ENCODE measurements at places on chromosomes 6 and 20.

DNA sequence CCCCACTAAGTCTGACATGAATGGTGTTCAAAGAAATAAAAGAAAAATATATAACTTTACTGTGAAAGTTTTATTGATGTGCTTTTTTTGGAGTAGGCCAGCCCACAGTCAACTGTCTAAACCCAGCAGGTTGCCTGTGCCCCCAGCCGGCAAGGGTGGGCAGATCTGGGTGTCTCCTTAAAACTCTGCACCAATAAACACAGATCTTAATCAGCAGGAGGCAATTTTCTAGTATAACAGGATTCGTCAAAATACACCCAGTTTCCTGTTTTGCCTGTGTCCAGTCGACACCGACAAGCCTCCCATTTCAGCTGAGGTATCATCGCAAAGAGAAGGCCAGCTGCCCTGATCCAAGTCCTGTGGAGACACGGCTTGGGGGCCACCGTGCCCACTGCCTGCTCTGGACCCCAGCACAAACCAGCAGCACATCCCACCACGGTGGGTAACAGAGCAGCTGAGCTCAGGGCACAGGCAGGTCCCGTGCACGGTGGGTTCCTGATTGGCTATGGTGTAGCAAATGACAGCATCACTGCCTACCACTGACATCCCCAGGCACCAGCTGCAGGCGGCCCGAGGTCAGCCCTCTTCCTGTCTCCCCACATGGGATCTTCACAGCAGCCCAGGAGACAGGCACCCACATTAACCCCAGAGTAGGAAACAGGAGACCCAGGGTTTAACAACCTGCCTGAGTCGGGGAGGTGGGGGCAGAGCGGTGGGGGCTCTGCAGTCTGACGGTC is 15.7 kb downstream of the BMP7 start:
- no peak for DNase-seq

- DNase-seq: no peak
These were observed 46.4 kb upstream of the COL21A1 start for GRCh38 chr6:56293781-56294180.

DNA sequence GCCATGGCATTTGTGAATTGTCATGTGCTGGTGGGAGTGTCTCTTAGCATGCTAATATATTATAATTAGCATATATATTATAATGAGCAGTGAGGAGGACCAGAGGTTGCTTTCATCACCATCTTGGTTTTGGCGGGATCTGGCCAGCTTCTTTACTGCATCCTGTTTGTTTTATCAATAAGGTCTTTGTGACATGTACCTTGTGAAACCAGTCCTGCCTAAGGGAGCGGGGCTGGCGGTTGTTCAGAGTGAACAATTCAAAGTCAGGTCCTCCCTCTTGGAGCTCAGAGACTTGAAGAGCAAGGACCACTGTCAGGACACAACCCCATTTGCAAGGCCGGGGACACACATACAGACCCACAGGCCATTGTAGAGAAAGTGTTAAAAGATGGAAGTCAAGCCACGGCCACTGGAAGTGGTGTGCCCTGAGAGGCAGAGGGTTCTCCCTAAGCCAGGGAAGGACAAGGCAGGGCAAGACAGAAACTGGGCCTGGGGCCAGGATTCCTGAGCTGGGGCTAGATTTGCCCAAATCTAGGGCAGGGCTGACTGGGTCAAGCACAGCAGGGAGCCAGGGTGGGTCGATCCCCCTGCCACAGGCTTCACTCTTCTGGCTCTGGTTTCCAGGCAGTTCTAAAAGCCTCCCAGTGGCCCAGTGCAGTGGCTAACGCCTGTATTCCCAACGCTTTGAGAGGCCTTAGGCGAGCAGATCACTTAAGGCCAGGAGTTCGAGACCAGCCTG is 14.2 kb downstream of the SLC52A3 start:
- DNase-seq: no peak

GRCh38 chr20:50247196-50248094 is 56.8 kb downstream of the CEBPB start:
- DNase-seq: no peak

DNA sequence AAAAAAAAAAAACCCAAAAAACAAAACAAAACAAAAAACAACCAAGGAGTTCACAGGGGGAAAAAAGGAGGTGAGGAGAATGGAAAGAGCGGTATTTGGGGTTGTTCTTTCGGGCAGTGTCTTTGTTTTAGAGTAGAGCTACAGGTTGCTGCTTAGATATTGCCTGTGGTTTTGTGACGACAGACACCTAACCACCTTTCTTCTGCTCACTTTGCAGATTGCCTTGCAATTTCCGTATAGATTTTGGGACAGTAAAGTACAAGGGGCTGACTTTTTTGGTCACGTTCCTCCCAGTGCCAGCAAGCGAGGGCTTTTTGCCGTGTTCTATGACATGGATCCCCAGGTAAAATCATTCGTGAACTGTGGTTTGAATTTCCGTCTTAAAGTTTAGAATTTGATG is 50.9 kb downstream of the DEK start:
- DNase-seq: no peak

- DNase-seq: no peak
These were observed 139.9 kb downstream of the CDH4 start for GRCh38 chr20:61391812-61392520.

GRCh38 chr6:88709819-88710246 is 253.6 kb downstream of the RNGTT start:
- no peak for DNase-seq

DNA sequence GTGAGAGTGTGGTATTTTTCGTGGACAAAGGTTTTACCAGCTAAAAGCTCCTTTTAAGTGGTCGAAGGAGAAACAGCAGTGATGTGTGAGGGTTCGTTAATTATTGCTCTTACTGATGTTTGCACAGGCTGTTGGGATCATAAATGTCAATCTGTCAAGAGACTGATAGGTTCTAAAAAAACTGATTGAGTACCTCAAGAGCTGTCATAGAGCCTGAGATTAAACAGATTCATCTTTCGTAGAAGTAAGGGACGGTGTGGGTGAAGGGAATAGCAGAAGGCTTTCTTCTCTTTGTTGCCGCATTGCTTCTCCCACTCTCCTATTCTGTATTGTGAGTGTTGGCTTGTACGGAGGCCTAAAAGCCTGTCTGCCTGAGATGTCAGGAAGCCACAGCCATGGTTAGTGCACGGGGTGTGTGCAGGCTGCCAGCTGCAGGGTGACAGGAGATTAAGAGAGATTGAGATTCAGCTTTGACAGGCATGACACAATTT is 291.0 kb downstream of the ZFAND3 start:
- peak; percentile 5 for DNase-seq

- DNase-seq: no peak
These were observed 159.0 kb upstream of the RIPOR2 start for GRCh38 chr6:25094726-25095125.

DNA sequence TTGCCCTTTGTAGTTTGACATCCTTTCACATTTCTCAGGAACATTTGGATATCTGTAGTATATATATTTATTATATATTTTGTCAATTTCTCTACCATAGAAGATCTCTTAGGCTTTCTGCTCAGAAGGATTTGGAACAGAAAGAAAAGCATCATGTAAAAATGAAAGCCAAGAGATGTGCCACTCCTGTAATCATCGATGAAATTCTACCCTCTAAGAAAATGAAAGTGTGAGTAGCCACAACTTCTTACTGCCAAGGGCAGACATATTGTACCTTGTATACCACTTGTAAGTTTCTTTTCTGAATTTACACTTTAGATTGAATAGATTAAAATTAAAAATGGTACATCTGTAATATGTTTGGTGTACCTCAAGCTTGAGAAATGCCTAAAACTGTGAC is 31.2 kb downstream of the TPX2 start:
- no peak for DNase-seq

GRCh38 chr6:106729841-106730240 is 100.5 kb downstream of the QRSL1 start:
- DNase-seq: no peak

- no peak for DNase-seq
These were observed 1131.8 kb downstream of the GRIK2 start for GRCh38 chr6:102525336-102525735.

- no peak for DNase-seq
These were observed 13.7 kb upstream of the HINT3 start for GRCh38 chr6:125942672-125943527.

- no peak for DNase-seq
These were observed 41.3 kb downstream of the FRK start for GRCh38 chr6:116019428-116019827.

DNA sequence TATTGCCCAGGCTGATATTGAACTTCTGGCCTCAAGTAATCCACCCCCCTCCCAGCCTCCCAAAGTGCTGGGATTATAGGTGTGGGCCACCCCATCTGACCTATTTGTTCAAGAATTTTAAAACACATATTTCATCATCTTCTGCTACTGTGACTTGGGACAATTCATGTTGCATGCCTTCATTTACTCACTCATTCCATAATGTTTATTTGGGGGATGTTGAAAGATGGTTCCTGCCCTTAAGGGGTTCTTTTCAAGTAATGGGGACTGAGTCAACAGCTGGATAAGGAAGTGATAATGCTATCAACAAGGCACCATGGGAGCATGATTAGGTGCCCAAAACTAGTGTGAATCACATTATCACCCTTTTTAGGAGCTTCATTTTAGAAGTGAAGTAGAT is 62.0 kb downstream of the CRYBG1 start:
- no peak for DNase-seq

DNA sequence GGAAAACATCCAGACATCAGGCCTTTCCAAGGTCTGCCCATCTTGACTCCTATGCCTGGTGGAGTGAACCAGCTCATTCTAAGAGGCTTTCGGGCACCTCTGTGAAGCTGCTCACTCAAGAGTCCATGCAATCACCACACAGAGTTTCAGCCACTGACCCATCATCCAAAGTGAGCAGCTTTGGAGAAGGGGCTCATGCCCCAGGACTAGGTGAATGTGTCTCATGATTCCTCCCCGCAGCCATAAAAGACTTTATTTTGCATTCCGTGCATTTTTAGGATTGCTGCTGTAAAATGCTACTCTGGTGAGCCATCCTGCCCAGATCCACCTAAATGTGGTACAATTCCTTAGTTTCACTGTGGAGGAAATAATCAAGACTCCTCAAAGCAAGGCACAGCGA is 44.5 kb upstream of the EZR start:
- no peak for DNase-seq

- no peak for DNase-seq
These were observed 34.0 kb downstream of the SLX4IP start for GRCh38 chr20:10469056-10469455.

- DNase-seq: no peak
These were observed 7.0 kb downstream of the PPIL1 start for GRCh38 chr6:36867471-36868224.

GRCh38 chr6:100514660-100515059 is 49.9 kb upstream of the SIM1 start:
- DNase-seq: no peak

DNA sequence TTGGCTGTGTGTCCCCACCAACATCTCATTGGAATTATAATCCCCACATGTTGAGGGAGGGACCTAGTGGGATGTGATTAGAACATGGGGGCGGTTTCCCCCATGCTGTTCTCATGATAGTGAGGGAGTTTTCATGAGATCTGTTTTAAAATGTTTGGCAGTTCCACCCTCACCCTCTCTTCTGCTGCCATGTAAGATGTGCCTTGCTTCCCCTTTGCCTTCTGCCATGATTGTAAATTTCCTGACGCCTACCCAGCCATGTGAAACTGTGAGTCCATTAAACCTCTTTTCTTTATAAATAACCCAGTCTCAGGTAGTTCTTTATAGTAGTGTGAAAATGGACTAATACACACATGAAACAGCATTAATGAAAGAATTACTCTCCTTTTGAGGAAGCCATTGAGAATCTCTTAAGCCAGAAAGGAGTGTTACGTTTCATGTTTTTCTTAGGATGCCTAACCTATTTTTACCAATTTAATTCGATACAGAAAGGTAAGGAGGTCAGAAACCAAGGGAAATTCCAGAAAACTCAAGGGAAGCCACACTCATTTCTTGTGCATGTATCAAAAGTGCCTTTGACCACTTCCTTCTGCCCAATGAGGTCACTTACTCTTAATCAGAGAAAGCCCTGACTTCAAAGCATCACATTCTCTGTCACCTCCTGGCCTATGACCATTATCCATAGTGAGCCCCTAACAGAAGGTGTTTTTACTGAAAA is 24.7 kb upstream of the HINT3 start:
- no peak for DNase-seq

DNA sequence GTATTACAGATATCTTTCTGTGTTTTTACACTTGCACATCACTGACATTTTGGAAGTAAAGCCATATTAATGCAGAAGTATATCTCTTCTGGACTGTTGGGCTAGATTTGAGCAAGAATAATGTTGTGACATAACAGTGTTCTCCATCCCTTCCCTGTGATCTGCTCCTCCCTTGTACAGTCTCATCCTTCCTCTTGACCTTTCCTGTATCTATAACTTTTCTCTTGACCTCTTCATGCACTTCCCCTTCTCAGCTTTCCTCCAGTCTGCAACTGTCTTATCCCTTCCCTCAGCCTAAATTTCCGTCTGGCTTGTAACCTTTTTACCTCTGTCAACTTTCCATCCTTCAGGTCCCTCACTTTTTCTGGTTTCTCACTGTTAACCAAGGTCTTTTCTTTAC is 29.8 kb downstream of the NCOA3 start:
- no peak for DNase-seq

GRCh38 chr6:168828035-168828434 is 387.1 kb downstream of the SMOC2 start:
- DNase-seq: no peak

DNA sequence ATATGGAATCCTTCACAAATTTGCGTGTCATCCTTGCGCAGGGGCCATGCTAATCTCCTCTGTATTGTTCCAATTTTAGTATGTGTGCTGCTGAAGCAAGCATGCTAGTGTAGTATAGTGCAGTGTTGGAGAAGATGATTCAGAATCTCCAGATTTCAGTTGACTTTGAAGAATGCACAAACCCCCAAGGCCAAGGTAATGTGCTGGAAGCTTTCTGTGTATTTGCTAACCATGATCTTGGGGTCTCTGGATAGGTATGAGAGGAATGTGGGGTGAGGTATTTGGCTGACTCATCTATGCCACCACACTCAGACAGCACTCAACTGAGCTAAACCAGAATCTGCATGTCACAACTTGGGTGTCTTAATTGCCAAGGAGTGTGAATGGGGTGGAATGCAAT is 42.6 kb upstream of the DEK start:
- DNase-seq: no peak

DNA sequence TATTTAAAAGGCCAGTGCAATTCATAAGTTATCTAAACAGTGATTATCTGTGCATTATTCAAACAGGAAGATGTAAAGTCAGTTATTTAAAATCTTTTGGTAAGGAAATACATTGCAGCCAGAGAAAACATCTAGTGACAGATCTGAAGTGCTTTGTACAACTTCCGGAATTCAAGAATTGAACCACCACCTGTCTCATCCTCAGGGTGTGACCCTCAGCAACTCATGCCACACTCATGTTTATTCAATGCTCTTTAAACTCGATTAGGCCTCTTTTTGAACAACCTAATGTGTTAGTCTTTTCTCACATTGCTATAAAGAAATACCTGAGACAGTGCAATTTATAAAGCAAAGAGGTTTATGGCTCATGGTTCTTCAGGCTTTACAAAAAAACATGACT is 62.6 kb upstream of the GGTLC1 start:
- no peak for DNase-seq

- no peak for DNase-seq
These were observed 381.1 kb upstream of the ZFP64 start for GRCh38 chr20:52572687-52573086.
